ENCODE measurements at places on chromosomes 11 and 22.

GRCh38 chr11:87154246-87154645 lies 116.5 kb downstream of the TMEM135 start:
- no peak for DNase-seq

DNA sequence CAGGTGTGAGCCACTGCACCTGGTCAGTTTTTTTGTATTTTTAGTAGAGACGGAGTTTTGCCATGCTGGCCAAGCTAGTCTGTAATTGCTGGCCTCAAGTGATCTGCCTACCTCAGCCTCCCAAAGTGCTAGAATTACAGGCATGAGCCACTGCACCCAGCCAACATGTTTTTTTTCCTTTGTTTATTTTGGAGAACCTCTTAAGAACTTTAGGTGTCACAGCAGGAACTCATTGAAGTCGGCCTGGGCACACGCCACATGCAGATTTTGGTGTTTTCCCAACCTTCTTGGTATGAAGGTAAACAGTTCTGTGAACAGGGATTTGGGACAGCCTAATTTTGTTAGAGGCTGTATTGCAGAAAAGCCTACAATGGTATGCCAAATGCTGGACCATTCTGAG lies 9.4 kb downstream of the DIXDC1 start:
- DNase-seq, result no peak

DNA sequence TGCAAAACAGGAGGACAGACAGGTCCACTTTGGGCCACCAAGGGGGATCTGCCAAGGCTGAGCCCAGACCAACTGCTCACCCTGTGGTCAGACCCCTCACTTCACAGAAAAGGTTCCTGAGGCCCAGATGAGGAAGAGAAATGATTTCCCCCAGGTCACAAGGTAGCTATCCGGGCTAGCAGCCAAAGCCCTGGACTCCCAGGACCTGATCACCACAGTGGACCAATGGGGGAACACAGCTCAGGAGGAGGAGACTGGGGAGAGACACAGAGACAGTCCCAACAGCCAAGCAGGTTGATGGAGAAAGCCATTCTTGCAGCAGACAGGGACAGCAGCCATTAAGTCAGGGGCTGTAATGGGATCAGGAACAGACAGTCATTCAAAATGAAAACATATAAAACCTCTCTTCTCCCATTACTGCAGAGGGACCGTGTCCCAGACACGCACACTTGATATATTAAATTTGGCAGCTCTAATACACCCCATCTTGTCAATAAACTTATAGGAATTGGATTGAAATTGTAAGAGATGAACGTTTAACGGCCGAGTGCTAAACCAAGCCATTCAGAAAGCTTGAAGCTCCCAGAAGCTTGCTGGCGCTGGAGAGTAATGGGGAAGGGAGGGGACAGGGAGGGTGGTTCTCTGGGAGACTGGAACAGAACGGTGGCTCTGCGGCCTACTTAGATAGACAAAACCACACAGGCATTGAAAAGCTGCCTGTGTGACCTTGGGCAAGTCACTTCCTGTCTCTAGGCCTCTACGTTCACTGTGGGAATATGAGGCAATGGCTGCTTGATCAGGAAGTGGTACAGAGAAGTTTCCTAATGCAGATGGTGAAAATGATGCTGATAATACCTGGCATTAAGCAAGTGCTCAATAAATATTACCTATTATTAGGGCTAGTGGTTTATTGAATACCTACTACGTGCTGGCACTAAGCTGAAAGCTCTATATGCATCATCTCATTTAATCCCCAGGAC lies 16.0 kb downstream of the ZMAT5 start:
- no peak for DNase-seq

- DNase-seq, result no peak
These were observed 8.8 kb upstream of the ST14 start for GRCh38 chr11:130150790-130151189.

- no peak for DNase-seq
These were observed 34.7 kb downstream of the PARVA start for GRCh38 chr11:12411806-12412727.

DNA sequence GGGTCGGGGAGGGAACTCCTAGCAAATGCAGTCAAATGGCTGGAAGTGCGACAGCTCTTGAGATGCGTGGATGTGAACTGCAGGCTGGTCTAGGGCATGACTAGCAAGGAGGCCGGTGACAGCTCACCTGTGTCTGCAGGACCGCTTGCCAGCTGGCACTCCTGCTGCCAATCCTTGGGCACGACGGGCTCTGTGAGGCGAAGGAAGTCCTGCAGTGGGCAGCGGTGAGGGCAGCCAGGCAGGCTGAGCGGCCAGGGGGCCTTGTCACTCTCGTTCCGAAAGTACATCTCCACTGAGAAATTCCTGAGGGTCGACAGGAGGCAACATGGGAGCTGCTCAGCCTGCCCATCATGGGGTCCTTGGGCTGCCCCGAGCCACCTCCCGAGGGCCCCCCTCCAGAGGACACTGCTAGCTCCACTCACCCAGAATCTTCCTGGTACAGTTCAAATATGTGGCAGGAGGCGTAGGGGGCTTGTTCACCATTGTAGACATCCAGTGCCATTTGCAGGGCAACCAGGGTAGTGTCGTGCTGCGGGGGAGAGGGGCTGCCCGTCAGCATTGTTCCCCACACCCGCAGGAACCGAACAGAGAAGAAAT lies 5.9 kb downstream of the ACP2 start:
- no peak for DNase-seq

GRCh38 chr11:111417766-111418435 lies 38.8 kb upstream of the POU2AF1 start:
- no peak for DNase-seq

- DNase-seq, result no peak
These were observed 574.3 kb downstream of the NTM start for GRCh38 chr11:131944736-131945135.

- no peak for DNase-seq
These were observed 29.5 kb downstream of the DNHD1 start for GRCh38 chr11:6526411-6527135.

GRCh38 chr22:45090497-45090910 lies 73.2 kb upstream of the NUP50 start:
- no peak for DNase-seq

DNA sequence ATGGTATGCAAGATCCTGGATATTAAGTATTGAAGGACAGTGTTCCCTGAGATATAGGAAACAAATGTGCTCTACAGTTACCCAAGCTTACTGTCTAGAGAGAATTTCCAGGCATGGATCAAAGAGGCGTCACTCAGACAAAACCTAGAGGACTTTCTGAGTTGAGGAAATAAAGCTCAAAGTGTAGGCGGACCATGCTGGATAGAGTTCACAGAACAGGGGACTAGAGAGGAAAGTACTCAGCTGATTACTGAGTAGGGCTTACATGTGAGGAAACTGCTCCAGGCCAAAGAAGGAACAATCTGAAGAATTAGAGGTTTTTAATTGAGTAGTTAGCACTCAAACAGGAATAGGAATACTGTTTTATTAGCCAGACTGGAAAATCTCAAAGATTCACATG lies 193.3 kb downstream of the TMEM135 start:
- no peak for DNase-seq
